ENCODE measurements at places on chromosomes 16 and 17.

GRCh38 chr16:9437115-9437514 is 345.7 kb downstream of the HAPSTR1 start:
- DNase-seq = no peak

GRCh38 chr17:43817826-43818225 is 15.1 kb downstream of the MPP3 start:
- no peak for DNase-seq

GRCh38 chr16:85390511-85391174 is 222.5 kb upstream of the GSE1 start:
- peak; percentile 65 for DNase-seq

DNA sequence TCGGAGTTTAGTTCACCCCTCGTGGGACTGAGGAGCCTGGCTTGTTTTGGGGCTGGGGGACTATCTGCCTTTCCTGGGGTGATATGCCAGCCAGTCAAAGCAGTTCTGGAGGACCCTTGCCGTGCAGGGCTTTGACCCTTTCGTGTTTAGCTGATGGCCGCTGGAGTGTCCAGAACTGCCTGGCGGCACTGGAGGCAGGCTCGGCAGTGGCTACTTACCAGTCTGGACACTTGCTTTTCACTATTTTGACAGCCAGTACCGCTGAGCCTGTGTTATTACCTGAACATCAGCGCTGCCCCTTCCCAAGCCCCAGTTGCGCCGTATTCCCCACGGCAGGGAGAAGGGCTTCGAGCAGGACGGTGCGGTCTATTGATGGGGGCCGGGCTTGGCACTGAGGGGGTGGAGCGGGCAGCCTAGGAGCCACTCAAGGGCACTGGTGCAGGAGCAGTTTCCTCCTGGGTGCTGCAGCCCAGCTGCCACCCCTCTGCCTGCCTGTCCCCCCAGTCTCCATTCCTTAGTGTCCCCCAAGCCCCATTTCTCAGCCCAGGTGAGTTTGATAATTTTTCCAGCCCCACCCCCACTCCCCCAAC is 18.6 kb downstream of the CCDC92B start:
- DNase-seq = no peak
